CD4-positive, alpha-beta T cell (primary cell): ENCODE measurements at places on chromosomes 4 and X. TPM values are rescaled to one million over a fixed set of nuclear protein-coding genes. Genes with fewer than 3 reads are reported as not detected.

DNA sequence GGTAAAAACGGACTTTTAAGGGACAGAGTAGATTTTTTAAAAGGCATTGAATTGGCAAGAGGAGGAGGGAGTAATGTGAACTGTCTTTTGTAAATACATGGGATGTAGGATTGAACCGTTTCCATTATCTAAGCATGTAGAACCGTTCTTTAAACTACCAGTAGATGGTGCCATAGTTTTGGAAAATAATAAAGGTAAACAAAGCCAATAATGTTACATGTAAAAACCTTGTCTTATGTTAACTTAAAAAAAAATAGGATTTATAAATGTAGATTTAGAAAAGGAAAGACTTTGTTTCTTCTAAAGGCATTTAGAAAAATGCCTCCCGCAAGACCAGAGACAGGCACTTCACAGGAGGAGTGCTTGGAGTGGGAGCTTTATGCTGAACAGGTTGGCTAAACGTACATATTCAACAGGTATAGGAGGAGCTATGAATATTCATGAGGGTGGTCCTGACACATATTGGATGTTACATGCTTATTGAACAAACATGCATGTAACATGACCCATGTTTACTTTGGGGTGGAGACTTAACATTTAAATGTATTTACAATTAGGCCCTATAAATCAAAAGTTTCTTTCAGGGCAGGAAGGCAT lies 45.5 kb upstream of the FAM241A start:
- H3K4me1 ChIP-seq: no peaks in the 10 kb centered on the region
- no peak overlapping the region for H3K27ac ChIP-seq
- no peak overlapping the region for H3K4me3 ChIP-seq
- H3K36me3 ChIP-seq: no peaks in the 10 kb centered on the region
- no peaks in the 10 kb centered on the region for H3K27me3 ChIP-seq
- DNase-seq: peak; percentile 62

- no peaks in the 10 kb centered on the region for H3K4me1 ChIP-seq
- DNase-seq: no peak
- no peaks in the 10 kb centered on the region for H3K27me3 ChIP-seq
- H3K27ac ChIP-seq: no peak overlapping the region
- H3K4me3 ChIP-seq: no peak overlapping the region
Observed at GRCh38 chrX:78665342-78665741, 6.2 kb upstream of the RTL3 start.

DNA sequence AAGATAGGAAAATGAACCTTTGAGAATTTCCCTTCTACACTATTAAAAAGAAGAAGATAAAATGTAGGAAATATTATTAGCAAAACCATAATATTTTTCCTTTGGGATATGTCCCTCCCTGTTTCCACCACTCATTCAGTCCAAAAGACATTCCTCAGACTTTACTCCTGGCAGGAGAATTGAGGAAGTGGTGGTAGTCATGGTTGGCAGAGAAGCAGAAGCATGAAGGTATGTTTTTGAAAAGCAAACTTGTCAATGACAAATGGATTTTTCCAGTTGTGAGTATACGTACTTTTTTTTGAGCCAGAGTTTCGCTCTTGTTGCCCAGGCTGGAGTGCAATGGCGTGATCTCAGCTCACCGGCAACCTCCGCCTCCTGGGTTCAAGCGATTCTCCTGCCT lies 13.7 kb downstream of the STAG2 start:
- H3K36me3 ChIP-seq: peaks cover 2% of the 10 kb centered on the region
- no peak overlapping the region for H3K27ac ChIP-seq
- H3K4me3 ChIP-seq: no peak overlapping the region

SOWAHD gene
- total RNA-seq: 0.44 TPM

DNA sequence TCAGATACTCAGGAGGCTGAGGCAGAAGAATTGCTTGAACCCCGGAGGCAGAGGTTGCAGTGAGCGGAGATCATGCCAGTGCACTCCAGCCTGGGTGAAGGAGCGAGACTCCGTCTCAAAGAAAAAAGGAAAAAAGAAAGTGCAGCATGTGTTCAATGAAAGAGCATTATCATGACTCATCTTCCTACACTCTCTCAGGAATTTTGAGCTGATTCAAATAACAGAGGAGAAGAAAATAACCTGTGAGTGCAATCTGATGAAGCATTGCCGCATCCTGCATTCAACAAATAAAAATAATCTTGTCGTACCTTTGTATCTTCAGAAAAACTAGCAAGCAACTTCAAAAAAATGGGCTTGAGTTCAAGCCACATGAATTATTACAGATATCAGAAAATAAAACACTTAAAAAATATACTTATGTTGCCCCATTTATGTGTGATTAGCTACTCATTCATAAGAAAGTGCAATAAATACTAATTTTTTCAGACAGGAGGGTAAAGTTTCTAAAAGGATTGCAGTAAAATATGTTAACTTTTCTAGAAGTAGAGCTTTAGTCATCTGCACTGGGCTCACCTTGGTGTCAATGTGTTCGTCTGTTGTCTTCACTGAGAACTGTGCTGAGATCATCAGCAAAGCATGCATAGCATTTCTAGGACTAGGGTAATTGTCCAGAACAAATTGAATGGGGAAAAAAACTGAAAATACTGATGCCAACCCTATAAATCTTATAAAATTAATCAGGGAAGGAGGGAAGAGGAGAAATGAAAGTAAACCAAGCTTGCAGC lies 90.4 kb upstream of the VCX3B start:
- no peak overlapping the region for H3K4me3 ChIP-seq
- DNase-seq: no peak
- H3K4me1 ChIP-seq: no peaks in the 10 kb centered on the region
- no peak overlapping the region for H3K27ac ChIP-seq
- no peaks in the 10 kb centered on the region for H3K36me3 ChIP-seq

DNA sequence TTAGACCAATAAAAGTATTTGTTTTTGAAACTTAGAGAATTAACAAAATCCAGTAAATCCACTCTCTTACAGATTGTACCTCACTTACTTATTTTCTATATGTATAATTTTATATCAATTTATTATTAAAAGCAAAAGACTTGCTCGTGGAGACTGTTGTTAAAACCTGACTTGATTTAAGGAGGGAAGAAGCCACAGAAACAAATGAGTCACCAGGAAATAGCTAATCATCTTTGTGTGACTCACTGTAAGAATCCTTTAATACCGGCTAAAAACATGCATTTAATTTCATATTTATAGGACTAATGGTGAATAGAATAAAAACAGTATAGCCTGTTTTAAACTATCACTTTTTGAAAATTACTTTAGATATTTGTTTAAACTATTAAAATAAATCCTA lies 29.9 kb upstream of the UBE2NL start:
- no peaks in the 10 kb centered on the region for H3K27me3 ChIP-seq
- no peaks in the 10 kb centered on the region for H3K36me3 ChIP-seq
- DNase-seq: no peak
- no peak overlapping the region for H3K27ac ChIP-seq
- H3K4me1 ChIP-seq: no peaks in the 10 kb centered on the region

DNA sequence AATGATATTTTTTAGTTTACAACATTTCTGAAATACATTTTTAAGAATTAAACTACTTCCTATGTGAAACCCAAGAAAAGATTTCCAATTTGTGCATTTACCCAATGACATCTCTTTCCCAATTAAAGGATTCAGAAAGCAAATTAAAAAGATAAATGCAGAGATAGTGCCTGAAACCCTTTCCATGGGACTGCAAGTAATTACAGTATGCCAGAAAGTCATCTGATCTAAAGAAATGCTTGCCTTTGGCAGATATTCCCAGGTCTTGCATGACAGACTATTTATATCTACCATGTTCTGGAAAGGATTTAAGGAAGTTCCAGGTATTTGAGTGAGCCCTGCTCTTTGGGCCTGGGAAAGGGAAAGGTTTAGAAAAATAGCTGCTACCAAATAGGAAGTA lies 41.6 kb upstream of the CXorf38 start:
- H3K27ac ChIP-seq: no peak overlapping the region
- H3K4me1 ChIP-seq: no peaks in the 10 kb centered on the region
- H3K4me3 ChIP-seq: no peak overlapping the region
- no peak for DNase-seq
- H3K36me3 ChIP-seq: peaks cover 40% of the 10 kb centered on the region

- H3K27ac ChIP-seq: no peak overlapping the region
- DNase-seq: no peak
- H3K36me3 ChIP-seq: no peaks in the 10 kb centered on the region
- H3K4me3 ChIP-seq: no peak overlapping the region
- H3K4me1 ChIP-seq: no peaks in the 10 kb centered on the region
Observed at GRCh38 chrX:130756233-130756632, 146.8 kb downstream of the ENOX2 start.

GRCh38 chrX:56031409-56031808 lies 200.7 kb upstream of the KLF8 start:
- no peaks in the 10 kb centered on the region for H3K27me3 ChIP-seq
- no peak overlapping the region for H3K4me3 ChIP-seq
- H3K36me3 ChIP-seq: no peaks in the 10 kb centered on the region
- no peaks in the 10 kb centered on the region for H3K4me1 ChIP-seq
- no peak overlapping the region for H3K27ac ChIP-seq

DNA sequence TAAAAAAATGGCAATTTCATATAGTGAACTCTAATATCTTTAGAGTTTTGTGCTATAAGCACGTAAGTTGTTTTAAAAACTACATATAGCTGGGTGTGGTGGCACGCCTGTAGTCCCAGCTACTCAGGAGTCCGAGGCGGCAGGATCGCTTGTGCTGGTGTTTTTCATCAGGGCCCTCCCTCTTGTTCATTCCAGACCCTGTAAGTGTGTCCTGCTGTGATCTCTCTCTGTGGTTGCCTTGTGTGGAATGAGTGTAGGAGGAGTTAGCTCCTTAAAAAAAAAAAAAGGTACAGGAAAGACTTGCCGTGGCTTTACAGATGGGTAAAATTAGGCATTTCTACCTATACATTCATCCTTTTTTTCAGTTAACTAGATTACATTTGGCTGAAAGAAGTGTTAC lies 35.4 kb downstream of the RBBP7 start:
- H3K4me1 ChIP-seq: no peaks in the 10 kb centered on the region
- H3K27ac ChIP-seq: no peak overlapping the region
- DNase-seq: no peak
- H3K4me3 ChIP-seq: no peak overlapping the region
- peaks cover 65% of the 10 kb centered on the region for H3K36me3 ChIP-seq
